ENCODE measurements at places on chromosomes 7 and 10. TPM values are rescaled to one million over a fixed set of nuclear protein-coding genes. Genes with fewer than 3 reads are reported as not detected.
A peak's percentile ranks its signal among the peaks of the same experiment; 100 is the strongest.

DNA sequence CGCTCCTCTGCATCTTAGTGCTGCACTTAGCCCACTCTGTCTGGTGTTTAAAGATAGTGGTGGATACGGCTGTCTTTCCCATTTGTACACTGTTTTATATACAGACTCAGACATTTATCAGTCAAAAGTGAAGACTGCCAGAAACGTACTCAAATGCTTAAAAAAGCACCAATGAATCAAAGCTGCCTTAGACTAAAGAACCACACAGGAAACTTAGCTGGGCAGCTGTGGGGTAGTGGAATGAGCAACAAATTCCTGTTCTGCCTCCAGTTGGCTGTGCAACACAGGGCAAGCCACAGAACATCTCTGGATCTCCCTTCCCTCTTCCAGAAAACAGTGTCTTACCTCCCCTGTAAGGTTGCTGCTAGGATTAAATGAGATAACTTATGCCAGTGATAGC is 76.0 kb downstream of the ATXN7L1 start:
- DNase-seq = no peak

- no peak for DNase-seq
These were observed 20.2 kb upstream of the BAIAP2L1 start for GRCh38 chr7:98420966-98421612.

GRCh38 chr10:11131112-11131639 is 113.5 kb downstream of the CELF2 start:
- DNase-seq = no peak

GRCh38 chr10:103727991-103728689 is 127.2 kb downstream of the SH3PXD2A start:
- no peak for DNase-seq

DNA sequence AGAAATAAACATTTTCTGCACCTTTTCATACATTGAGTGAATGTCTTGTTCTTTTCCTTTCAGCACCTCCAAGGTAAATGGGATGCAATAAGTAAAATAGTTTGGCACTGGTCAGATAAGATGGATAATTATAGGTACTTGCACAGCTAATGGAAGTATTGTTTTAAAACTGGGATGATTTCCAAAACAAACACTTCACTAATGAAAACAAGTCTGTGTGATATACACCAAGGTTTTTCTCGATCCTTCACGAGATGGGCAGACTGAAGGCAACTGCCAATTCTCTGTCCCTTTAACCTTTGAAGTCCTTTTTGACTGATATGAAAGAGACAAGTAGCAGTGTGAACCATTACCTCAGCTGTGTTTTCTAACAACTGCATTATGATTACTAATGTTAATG is 423.8 kb downstream of the GFRA1 start:
- no peak for DNase-seq

DNA sequence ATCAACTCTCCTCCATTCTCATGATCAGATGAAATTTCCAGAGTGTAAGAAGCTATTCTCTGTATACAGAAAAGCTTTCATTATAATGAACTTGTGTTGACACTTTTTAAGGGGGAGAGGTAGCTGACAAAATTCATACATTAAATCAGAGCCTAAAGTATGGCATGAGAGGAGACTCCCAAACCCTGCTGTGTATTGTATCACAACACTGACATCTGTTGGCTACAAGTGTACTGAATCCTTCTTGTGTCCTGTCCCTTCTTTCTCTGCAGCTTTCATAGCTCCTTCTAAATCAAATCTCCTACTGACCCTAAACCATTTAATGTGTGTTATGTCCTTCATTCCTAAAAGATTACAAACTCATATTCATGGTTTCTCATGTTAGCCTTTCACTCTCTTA is 70.9 kb downstream of the GCC1 start:
- no peak for DNase-seq

DNA sequence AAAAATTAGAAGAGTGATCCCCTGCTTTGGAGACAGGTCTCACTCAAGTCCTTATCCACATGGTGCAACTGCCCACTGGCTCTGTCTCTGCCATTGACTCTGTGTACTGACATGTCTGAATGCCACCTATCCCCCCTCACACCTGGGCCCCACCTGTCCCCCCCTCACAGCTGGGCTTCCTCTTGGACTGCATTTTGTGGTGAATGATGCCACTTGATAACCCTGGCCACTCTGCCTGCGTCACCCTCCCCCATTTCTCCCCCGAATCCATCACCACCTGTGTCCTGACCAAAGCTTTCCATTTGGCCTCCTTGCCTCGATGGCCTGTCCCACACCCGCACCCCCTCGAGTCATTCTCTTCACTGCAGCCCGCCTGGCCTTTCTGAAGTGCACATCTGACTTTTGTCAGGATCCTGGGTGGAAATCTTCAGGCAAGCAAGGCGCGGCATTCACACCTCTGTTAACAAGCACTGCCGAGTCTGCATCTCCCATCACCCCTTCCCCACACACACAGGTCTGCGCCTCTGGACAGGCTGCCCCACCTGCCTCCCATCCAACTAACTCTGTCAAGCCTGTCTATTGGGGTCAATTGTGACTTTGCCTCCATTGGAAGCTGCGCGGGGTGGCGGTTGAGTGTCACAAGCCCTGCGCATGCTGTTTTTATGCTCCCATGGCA is 175.3 kb upstream of the KLF14 start:
- DNase-seq = no peak

- no peak for DNase-seq
These were observed 62.2 kb upstream of the KDM7A start for GRCh38 chr7:140238778-140239652.

DNA sequence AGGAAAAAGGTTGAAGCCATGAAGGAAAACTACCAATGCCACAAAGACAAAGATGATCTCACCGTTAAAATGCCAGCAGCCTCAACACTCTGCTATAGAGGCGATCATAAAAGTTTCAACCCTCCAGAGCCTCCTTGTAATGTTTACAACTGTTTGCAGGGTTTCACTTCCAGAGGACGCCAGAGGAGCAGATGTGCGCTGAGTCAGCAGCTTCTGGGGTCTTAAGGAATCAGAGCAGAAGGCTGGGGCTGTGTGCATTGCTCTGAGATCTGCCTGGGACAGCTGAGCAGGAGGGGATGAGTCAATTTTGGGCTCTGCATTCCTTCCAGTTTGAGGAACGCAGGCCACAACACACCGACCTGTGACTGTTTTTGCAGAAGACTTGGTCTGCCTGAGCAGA is 98.3 kb downstream of the TMEM130 start:
- no peak for DNase-seq

DNA sequence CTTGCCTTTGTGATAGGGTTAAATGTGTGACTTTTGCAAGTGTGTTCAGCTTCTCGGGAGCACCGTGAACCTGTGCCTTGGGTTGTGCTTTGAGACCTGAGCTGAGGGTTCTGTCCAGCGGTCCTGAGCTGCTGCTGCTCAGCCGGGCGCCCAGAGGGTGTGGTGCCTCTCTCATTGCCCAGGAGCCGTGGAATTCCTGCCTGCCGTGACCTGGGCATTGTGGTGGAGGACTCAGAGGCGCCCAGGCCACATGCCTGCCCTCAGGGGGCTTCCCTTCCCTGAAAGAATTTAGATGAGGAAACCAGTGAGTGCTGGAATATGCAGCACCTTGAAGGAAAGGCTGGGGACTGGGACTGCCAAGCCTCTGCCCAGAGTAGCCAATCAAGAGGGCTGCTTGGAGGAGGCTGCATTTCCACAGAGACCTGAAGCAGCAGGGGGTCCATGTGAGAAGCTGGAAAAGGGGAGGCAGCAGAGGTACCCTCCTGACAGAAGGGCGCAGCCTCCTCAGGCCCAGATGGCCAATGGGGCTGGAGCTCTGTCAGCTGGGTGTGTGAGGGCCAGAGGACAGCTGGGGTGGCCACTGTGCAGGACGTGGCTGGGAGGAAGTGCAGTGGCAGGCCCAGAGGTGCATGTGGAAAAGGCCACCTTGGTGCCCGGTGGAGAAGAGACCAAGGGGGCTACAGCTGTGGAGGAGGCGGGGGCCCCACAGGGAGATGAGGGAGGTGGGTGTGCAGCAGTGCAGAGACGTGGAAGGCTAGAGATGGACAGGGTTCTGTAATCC is 107.3 kb downstream of the NKX6-2 start:
- DNase-seq = peak; percentile 62

- DNase-seq = no peak
These were observed 16.9 kb downstream of the LHPP start for GRCh38 chr10:124478515-124478914.

- no peak for DNase-seq
These were observed 220.2 kb downstream of the DGKI start for GRCh38 chr7:137626469-137627067.

- no peak for DNase-seq
These were observed 502 bp downstream of the ZNF3 start for GRCh38 chr7:100080907-100081534.

DNA sequence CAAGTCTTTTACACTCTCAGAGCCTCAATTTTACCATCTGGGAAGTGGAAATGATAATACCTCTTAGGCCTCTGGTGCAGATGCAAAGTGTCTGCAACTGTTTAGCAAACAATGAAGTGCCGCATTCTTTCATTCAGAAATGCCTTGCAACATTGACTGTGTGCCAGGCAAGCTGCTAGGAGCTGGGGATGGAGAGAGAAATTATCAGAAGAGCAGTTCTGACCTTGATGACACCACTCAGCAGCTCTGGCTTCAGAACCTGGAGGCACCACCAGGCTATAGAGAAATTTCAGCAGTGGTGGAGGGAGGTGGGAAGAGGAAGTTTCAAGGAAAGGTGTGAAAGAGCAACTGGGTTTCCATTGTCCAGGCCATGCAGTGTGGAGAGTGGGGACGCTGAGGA is 78.1 kb upstream of the HABP2 start:
- DNase-seq = no peak

GRCh38 chr7:112414855-112415490 is 35.3 kb upstream of the IFRD1 start:
- no peak for DNase-seq

DNA sequence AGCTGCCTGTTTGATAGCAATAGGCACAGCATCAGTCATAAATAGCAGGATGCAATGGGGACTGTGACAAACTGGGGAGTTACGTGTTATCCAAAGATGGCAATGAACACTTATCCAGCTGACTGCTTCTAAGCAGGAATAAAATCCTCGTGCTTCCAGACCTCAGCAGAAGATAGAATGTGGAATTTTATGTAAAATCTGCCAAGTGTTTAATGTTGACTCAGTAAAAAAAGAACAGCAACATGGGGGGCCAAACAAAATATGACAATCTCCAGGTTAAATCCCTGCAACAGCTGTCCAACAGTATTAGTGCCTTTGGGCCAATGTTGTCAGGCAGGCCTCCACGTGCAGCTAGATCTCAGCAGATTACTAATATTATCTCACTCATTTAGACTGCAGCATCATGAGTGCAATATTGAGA is 127.3 kb downstream of the SEMA3C start:
- no peak for DNase-seq

DNA sequence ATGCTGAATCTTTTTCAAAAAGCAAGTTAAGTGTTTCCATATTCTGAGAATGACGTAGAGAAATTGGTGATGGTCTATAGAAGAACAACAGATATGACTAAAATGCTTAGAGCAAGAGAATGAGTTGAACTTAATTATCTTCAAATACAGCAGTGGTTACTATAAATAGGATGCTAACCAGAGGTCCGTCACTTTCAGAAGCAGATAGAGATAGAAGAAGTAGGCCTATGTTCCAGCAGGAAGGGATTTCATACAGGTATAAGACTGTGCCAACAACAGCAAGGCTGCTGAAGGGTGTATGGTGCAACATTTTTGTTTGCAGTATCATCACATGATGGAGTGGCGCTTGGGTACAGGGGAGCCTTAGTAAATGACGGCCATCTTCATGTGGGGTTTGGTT is 68.6 kb downstream of the HBP1 start:
- DNase-seq = no peak

DNA sequence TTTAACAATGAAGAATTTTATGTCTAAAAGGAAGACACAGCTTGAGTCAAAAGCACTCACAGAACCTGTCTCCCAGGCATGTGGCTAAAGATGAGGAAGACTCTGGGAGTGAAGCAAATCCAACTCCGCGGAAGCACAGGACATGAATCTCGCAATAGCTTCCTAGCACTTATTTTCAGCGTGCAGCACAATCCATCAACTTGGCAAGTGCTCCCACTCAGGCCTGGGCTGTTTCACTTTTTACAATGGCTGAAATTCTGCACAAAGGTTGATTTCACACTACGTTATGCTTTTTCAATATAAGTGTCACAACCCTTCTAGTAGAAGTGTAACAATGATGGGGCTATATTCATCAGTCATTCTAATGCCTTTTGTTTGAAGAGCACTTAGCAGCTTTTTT is 180.2 kb downstream of the XPNPEP1 start:
- no peak for DNase-seq

DNA sequence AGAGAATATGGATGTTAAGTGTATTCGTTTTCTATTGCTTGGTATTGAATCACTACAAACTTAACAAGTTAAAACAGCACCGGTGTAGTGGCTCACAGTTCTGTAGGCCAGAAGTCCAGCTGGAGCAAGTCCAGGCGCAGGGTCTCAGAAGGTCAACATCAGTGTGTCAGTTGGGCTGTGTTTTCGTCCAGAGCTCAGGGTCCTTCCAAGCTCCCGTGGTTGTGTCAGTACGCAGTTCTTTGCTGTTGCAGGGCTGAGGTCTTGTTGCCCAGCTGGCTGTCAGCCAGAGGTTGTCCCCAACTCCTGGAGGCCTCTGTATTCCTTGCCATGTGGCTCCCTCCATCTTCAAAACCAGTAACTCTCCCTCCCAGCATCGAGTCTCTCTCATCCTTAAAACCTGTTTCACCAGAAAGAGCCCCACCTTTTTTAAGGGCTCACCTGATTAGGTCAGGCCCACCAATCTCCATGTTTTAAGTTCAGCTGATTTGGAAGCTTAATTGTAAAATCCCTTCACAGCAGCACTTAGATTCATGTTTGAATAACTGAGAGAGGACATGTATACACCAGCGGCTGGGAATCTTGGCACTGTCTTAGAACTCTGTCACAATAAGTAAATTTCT is 26.8 kb downstream of the ACADSB start:
- no peak for DNase-seq

DNA sequence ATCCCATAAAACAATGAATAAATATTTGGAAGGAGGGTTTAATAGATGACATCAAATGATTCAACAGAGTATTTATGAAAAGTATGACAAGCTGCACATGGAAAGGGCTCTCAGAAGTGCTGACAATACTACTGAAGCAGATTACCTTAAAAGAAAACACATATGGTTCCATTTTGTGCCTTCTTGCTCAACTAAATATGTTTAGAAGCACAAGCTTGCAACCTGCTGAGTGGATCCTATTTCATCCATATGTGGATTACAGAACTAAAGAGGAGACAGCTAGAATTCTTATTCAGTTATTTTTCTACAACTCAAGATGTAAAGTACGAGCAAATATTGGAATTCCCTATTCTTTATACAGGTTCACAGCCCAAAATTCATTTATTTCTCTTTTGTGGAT is 340.6 kb downstream of the TFEC start:
- DNase-seq = no peak

GRCh38 chr7:24381894-24382505 is 98.0 kb downstream of the NPY start:
- no peak for DNase-seq

- DNase-seq = no peak
These were observed 96.3 kb downstream of the JAZF1 start for GRCh38 chr7:28083998-28084985.

- DNase-seq = no peak
These were observed 650.9 kb upstream of the GALNT17 start for GRCh38 chr7:70480927-70481569.

Gene RTKN2
- total RNA-seq = 0.89 TPM

Gene GATA3
- 158 TPM for total RNA-seq

Gene PTPRN2
- 1.1 TPM for total RNA-seq

Gene SSC4D
- total RNA-seq = not detected

Gene RRP12
- 49.3 TPM for total RNA-seq

Gene PNLIPRP1
- not detected for total RNA-seq

Data from suprapubic skin (tissue), 4 donors.